ENCODE measurements at places on chromosomes 3 and 15.

DNA sequence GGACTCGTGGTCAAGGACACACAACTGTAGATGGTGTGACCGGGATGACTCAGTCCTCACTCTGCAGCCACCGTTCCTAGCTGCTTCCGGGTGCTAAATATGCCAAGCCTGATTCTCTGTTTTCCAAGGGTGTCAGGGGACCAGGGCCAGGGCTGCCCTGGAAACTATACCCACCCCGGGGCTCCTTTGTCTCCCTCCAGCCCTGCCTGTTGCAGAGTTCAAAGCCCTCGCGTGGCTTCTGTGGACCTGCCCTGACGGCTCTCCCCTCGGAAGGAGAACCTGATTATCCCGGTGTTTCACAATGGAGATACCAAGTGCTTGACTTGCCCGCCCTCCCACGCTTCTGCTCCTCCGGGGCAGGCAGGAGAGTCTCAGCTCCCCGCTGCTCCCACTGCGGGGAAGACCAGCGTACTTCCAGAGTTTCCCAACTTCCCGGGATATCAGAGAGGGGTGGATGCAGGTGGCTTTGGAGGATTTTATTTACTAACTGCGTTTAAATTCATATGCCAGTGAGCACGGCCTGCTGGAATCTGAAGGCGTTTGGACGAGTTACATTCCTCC lies 125.0 kb downstream of the ASB7 start:
- DNase-seq = no peak

DNA sequence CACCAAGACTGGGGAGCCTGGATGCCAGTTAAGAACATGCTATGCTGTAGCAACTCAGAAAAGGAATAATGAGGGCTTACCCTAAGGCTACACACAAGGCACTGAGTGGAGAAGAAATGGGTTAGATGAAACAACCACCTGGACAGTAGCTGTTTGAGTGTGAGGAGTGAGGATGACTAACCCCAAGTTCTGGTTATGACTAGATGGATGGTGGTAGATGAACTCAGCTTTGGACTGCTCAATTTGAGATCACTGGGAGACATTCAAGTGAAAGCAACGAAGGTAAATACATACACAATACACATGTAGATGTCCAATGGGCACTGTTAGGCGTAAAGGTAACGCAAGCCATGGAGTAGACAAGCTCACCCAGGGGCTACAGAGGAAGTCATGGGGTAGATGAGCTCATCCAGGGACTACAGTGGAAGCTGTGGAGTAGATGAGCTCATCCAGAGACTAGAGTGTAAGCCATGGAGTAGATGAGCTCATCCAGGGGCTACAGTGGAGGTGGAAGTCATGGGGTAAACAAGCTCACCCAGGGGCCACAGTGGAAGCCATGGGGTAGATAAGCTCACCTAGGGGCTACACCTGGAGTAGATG lies 98.3 kb downstream of the ANO10 start:
- DNase-seq = no peak

- peak; percentile 50 for DNase-seq
These were observed 7.4 kb upstream of the DLG1 start for GRCh38 chr3:197305854-197306253.

GRCh38 chr3:140770977-140771667 lies 93.3 kb downstream of the TRIM42 start:
- DNase-seq = no peak

DNA sequence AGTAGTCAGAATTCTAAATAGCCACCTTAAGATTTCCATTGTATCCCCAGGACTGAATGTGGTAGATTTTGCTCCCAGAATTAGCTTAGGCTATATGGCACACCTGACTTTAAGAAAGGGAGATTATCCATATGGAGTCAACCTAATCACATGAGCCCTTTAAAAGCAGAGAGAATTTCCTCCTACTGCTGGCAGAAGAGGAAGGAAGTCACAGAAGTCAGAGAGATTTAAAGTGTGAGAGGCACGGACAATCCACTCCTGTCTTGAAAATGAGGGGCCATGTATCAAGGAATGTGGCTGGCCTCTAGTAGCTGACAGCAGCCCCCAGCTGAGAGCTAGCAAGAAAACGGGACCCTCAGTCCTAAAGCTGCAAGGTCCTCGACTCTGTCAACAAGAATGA lies 26.8 kb downstream of the LRRC31 start:
- DNase-seq = no peak

DNA sequence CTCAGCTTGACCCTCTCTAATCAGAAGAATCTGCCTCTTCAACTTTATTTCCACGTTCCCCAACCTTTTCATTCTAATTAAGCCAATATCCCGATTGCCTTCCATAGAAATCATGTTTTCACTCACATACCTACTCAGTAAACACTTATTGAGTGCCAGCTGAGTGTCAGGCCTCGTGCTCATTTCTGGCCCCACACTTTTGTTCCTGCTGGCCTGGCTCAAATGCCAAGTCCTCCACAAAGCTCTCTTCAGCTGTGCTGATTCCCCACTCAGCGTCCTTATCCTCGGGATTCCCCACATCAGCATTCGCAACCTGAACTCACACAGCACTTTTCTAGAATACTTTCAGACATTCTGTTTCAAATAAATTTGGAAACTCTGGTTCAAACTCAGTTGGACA lies 68.9 kb downstream of the THBS1 start:
- DNase-seq = no peak

GRCh38 chr3:124848300-124848699 lies 38.9 kb downstream of the ITGB5 start:
- no peak for DNase-seq

DNA sequence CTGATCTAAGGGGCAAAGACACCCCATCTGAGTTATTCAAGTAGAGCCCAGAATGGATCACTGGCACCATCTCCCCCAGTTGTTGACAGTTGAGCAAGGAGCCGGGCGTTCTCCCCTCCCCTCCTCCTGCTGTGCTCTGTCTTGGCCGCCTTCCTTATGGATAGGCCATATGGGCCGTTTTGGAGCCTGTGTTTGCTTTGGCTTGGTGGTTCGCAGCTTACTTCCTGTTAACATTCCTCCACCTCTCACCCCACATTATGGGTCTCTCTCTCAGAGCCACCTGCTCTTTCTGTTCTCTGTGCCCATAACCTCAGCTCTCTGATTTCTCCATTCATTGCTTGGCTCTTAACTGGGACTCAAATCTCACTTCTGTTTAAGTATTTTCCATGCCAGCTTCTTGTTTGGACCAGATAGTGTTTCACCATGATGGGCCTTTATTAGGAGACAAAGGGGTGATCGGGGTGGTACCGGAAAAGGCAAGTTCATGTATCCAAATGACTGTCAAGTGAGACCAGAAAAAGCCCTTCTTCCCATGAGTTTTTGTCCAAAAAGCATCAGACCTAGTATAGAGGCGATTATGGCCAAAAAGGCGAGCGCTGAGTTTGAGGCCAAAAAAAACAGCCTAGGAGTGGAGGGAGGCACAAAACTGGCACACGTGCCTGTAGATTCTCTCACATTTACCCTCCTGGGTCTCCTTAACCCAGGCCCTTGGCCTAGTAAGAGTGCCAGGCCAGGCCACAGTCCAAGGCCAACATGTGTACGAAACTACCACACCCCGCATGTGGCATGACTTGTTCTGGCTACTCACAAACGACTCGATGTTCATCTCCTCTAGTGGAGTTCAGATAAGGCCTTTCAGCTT lies 62.6 kb downstream of the DUT start:
- no peak for DNase-seq

DNA sequence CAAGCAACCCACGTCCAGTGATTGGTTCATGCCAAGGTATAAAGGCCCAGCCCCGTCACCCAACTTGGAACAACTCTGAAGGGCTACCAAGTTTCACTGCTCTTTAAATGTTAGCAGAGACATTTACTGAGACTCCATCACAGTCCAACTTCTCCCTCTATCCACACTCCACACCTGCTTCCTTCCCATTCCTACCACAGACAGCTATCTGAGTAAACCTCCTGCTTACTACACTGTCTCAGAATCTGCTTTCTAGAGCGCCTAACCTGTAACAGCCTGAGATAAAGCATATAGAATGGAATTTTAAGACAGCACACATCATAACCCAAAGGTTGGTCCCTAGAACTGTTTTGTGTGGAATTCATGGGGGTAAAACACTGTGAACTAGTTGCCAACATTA lies 106.5 kb downstream of the THRB start:
- no peak for DNase-seq

GRCh38 chr3:34000301-34000700 lies 201.9 kb downstream of the PDCD6IP start:
- DNase-seq = peak; percentile 60

GRCh38 chr3:78994174-78995027 lies 773.4 kb downstream of the ROBO1 start:
- no peak for DNase-seq

DNA sequence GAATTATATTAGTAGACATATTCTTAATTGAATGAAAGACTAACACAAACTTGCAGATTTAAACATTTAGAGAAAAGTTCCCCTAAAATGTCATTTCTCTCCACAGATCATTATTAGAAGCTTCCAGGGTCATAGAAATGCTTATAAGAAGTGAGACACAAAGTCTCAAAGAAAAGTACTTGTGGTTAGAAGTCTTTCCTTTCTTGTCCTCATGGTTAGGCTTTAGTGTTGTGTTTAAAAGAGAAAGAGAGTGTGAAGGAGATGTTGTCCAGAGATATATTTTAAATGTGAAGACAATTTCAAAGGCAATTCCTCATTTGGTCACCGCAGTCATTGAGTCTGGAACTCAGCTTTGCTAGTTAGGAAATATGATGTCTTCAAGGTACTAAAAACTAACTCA lies 230.4 kb upstream of the ARPP21 start:
- DNase-seq = no peak

GRCh38 chr3:161221806-161222600 lies 892 bp downstream of the NMD3 start:
- DNase-seq = peak; percentile 75

DNA sequence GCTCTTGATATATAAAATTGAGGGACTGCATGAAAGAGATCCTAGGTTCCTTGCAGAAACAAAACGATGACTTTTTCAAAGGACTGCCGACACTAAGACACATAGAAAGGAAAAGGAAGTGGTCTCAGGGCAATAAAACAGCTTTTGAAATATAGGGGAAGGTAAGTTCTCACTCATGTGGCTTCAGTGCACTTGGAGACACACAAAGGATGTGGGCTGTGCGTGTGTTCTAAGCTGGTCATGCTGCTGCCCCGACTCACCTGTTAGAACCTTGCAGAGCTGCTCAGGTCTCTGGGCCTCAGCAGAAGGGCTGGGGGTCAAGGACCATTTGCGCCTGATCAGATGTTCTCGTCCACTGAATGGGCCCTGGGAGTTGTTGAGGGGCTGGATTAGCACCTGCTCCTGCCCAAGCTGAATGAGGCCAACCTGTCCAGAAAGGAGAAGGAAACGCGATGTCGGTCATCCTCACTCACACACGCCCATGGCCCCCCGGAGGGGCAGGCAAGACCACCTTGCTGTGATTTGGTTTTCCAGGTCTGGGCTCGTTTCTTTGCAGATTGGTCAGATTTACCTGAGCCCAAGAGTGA lies 11.1 kb downstream of the ADAMTS17 start:
- no peak for DNase-seq

GRCh38 chr3:66037330-66037985 lies 1.3 kb downstream of the MAGI1 start:
- no peak for DNase-seq

GRCh38 chr3:154304116-154304786 lies 20.0 kb downstream of the DHX36 start:
- DNase-seq = no peak

DNA sequence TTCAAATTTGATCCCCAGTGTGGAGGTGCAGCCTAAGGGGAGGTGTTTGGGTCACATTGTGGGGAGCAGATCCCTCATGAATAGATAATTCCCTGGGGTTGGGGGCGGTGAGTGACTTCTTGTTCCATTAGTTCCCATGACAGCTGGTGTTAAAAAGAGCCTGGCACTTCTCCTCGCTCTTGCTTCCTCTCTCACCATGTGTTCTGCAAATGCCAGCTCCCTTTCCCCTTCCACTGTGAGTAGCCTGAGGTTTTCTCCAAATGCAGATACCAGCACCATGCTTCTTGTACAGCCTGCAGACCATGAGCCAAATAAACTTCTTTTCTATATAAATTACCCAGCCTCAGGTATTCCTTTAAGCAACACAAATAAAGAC lies 23.1 kb downstream of the RIOX2 start:
- no peak for DNase-seq

GRCh38 chr15:64701482-64702184 lies 73.8 kb downstream of the RBPMS2 start:
- DNase-seq = no peak

GRCh38 chr3:29465836-29466235 lies 185.0 kb downstream of the RBMS3 start:
- no peak for DNase-seq

DNA sequence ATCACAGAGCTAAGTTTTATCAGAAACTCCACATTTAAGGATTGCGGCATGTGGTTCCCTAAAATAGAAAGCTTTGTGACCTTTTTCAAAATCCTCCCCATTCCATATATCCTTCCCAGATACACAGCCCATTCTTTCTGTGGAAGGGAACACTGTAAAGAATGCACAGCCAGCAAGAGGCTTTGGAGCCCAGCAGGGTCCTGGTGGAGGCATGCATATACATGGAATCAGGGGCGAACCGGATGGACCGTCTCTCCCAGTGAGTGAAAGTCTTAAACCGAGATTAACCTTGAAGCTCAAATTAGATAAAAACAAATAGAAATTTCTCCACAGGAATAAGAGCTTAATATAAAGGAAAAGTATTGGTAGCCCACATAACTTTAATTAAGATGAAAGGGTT lies 436.2 kb upstream of the MDFIC2 start:
- no peak for DNase-seq

DNA sequence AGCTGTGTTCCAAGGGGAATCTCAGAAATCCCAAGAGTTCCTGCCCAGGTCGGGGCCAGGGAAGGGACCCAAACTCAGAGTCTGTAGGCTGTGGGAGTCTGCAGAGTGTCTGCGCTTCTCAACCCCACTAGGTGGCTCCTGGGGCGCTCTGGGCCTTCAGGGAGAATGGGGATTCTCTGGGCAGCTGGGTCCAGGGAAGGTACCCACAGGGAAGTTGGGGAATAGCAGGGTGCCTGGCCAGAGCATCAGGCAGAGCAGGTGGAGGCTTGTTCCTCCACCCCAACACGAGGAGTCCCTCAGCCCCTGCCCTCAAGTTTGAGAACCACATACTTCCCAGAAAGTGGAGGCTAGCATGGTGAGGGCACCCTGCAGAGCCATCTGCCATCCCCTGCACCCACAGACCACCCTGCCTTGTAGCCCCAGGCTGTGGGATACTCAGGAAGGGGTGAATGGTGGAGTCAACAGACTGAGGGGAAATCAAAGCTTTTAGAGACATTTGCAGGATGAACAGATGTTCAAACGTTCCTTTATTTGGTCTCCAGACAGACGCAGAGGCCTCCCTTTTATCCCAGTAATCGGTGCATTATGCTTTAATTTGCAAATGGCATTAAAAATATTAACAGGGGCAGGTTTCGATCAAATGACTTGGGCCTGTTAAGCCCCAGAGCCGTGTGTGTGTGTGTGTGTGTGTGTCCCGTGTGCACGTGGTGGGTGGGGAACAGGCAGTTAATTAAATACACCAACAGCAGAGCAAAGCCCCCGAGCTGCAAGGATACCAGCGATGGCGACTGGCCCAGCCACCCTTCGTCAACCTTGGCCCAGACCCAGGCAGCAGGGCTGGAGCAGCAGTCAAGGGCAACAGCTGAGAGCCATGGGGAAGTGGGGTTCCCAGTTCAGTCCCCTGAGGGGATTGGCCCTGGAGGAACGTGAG lies 57.7 kb downstream of the DNAJB8 start:
- no peak for DNase-seq

GRCh38 chr15:62999923-63000561 lies 42.5 kb upstream of the TPM1 start:
- no peak for DNase-seq

Measured in Karpas-422 (cell line).